ENCODE measurements at places on chromosomes 3 and 15.

GRCh38 chr3:72152551-72153476, 367.9 kb upstream of the PROK2 start:
- DNase-seq = peak; percentile 70

DNA sequence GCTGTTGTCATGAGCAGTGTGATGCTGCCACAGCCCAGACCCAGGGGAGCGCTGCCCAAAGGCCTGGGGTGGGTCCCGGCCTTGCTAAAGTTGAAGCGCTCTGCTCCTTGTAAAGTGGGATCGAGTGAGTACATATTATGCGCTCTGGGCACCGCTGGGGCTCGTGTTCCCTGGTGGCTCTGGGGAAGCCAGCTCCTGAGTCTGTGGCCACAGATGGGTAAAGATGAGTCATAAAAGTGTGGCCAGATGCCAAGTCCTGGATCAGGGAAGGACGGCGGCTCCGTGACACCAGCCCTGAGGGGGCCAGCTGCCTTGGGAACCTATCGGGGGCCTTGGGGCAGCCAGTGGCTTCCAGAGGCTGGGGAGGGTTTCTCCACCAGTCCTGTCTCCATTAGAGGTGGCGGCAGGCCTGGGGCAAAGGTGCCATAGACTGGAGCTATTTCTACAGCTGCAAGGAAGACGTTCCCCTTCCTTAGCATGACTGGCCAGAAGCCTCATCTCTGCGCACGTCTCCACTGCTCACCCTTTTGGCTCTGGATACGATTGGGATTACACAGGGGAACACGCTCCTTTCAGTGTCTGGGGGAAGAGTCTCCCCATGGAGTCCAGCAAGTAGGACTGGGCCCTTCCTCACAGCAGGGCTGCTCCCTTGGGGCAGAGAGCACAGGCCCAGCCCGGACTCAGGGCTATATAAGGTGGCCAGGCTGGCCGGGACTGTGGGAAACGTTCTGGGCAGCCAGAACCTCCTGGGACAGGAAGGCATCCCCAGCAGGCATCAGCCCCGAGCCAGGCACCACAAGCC, 1.2 kb upstream of the ITIH4 start:
- DNase-seq = peak; percentile 27

DNA sequence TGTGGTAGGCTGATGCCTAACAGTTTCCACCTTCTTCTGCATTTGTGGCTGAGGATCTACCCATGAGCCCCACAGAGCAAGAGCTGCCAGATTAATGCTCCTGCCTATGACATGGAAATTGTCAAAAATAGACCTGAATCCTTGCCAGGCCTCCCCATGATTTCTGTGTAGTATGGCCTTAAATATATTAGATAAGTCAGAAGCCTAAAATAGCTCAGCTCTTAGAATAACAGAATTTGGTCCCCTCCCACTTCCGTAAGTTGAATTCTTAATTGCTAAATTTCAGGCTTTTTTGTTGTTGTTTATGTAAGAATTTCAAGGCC, 129.0 kb downstream of the SERPINI1 start:
- no peak for DNase-seq

DNA sequence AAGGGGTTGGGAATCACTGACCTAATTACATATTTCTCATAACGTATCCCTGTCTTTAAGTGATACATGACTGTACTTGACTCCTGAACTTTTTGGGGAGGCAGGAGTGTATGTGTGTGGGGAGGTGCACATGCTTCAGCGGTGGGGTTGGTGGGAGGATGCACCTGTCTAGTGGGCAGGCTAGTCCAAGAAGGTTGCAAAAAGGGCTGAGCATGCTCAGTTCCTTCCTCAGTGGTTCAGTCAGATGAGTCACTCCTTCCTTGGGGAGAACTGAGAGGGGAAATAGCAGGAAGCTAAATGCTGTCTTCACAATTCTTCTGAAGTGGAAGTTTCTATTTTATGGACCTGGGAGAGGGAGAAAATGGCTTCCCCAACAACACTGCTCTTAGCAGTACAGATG, 24.6 kb upstream of the AP4E1 start:
- DNase-seq = no peak

DNA sequence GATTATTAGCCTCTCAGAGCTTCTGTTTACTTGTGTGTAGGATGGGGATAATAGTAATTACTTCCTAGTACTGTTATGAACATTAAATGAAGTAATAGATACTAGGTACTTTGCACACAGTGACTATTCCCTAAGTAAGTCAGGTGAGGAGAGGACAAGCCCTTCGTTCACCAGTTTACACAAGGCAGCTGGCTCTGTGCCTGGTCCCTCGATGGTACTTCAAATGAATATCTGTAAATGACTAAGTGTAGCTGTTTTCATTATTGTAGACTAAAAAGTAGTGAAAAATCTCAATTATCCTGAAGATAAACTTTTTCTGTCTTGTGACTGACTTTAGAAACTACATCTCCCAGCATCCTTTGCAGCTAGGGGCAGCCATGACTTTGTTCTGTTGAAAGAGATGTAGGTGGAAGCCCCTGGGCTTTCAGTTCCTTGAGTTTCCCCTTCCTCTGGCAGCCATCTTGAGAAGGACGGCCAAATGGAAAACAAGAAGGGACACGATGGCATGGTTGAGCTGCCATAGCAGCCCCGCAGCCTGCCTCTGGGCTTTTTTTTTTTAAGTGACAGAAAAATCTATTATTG, 11.7 kb upstream of the WNT7A start:
- peak; percentile 65 for DNase-seq

- DNase-seq = no peak
Measured at GRCh38 chr3:102525624-102526023, 90.8 kb downstream of the ZPLD1 start.

DNA sequence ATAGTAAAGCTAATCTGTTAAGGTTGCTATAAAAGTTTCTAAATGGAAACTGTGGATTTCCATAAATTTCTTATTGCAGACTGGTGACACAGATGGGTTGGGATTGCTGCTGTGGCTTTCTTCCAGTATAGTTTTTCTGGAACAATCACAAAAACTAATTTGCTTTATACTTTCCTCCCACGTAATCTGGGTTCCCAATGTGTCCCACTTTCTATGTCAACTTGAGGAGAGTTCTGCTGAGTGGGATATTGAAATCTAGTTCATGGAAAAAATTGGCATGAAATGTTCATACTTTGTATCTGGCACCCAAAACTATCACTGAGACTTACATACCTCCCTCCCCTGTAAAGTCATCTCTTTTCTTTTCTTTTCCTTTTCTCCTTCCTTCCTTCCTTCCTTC, 126.8 kb downstream of the TGFBR2 start:
- no peak for DNase-seq

GRCh38 chr3:99843590-99844258, 26.1 kb downstream of the CMSS1 start:
- no peak for DNase-seq

- no peak for DNase-seq
Measured at GRCh38 chr3:12400616-12401194, 83.6 kb upstream of the TSEN2 start.

- no peak for DNase-seq
Measured at GRCh38 chr15:33825453-33825852, 142.8 kb upstream of the CHRM5 start.

GRCh38 chr3:3296979-3297381, 117.5 kb upstream of the CRBN start:
- no peak for DNase-seq

- no peak for DNase-seq
Measured at GRCh38 chr3:31289584-31289983, 243.1 kb upstream of the STT3B start.

DNA sequence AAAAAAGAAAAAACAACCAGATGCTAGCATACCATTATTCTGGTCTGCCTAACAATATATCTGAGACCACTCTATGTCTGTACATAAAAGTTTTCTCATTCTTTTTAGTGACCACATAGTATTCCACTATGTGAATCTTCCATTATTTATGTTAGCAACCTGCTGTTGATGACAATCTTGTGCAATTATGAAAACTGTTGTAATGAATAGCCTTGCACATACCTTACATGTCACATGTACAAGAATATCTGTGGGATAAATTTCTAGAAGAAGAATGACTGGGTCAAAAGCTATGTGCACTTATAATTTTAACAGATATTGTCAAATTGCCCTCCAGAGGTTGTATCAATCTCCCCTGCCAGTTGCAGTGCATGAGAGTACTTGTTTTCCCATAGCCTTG, 62.5 kb downstream of the ARHGAP31 start:
- DNase-seq = no peak

GRCh38 chr3:143433787-143434378, 314.3 kb downstream of the CHST2 start:
- DNase-seq = peak; percentile 6

GRCh38 chr3:143750841-143751240, 97.4 kb downstream of the SLC9A9 start:
- DNase-seq = no peak
